Stimulated activated CD8-positive, alpha-beta memory T cell treated with anti-CD3 and anti-CD28 coated beads, Interleukin-7, amount 100 ng/mL, for 48 hours (primary cell): ENCODE measurements at places on chromosomes 12 and 14.

DNA sequence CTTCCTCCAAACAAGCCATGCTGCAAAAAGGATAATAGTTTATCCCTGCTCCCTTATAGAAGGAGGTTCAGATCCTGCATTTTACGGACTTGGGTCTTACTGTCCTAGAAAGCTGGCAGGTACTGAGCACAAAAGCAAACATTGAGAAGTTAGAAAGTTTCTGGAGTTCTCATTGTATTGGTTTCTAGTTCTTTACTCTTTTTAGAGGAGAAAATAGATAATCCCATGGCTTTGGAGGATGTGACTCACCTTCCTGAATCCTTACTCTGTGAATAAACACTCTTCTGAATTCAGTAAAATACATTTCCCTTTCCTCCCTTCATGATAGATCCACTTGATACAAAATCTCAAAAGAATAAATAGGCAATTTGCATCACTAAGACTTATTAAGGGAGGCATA lies 188.9 kb downstream of the NPAS3 start:
- no peak for DNase-seq

- DNase-seq = no peak
These were observed 4.7 kb downstream of the SRGAP1 start for GRCh38 chr12:63849106-63849620.

DNA sequence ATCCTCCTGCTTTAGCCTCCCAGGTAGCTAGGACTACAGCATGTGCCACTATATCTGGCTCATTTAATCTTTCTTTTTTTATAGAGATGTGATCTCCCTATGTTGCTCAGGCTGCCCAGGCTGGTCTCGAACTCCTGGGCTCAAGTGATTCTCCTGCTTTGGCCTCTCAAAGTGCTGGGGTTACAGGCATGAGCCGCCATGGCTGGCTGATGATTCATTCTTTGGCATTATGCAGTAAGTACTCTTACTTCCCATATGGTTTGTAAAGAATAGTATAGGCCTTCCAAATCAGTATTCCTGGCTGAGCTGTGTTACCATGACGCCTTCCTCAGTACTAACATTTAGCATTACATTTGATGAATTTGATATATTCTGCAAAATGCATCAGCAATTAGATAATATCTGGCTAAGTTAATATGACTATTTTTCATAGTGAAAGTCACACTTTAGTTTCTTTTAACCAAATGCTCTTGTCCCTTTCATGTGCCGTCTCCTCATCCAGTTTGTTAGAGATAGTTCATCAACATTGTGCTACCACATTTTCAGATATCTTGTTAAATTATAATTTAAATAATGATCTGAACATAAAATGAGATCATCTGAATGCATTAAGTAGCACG lies 3.2 kb upstream of the MIA2 start:
- DNase-seq = peak; percentile 12

GRCh38 chr12:97650242-97650641 lies 187.6 kb downstream of the RMST start:
- DNase-seq = no peak

GRCh38 chr14:102078831-102079699 lies 7.8 kb downstream of the HSP90AA1 start:
- no peak for DNase-seq

GRCh38 chr12:130145731-130146130 lies 16.5 kb upstream of the FZD10 start:
- DNase-seq = no peak

GRCh38 chr12:68007466-68007865 lies 18.2 kb downstream of the IFNG-AS1 start:
- no peak for DNase-seq

GRCh38 chr14:93591506-93591905 lies 160.8 kb downstream of the UNC79 start:
- DNase-seq = no peak

- no peak for DNase-seq
These were observed 20.7 kb downstream of the ATXN2 start for GRCh38 chr12:111578276-111578970.

DNA sequence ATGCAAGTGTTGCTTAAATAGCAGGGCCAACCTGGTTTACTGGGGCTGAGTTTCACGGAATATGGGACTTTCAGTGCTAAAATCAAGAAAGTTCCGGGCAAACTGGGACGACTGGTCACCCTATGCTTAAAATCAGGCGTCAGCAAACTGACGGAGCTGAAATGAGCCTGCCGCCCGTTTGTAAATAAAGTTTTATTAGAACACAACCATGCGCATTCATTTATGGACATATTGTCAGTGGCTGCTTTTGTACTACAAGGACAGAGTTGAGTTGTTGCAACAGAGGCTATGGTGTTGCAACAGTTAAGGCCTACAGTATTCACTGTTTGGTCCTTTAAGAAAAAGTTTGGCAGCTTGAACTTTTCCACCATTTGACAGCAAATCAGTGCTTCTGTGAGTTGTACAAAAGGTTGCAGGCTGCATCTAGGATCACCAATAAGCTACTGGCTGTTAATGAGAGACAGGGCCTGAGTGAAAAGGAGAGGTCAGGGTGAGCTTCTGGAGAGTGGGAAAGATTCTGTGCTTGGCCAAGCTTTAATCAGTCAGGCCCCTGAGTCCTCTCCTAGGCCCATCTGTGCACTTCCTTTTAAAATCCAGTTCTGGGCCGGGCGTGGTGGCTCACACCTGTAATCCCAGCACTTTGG lies 13.3 kb downstream of the SELPLG start:
- no peak for DNase-seq

DNA sequence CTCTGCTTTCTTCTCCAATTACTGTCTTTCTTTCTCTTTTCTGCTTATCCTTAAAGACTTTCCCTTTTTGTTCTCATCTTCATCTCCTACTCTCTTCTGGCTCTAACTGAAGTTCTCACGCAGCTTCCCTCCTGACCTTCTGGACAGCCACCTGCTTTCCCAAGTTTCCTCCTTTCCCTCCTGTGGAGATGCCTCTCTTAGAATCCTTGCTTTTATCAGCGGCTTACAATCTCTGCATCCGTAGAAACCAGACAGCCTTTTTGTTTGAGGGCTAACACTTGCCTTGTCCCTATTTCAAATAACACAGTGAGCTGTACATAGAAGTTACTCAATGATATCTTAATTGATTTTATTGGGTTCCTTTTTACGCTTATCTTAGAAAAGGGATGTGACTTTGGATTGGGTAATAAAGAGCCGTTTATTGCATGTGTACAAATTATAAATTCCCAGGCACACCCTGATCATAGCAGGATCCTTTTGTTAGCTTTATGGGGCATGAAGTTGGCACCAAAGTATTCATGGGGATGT lies 2.1 kb upstream of the LGALS3 start:
- no peak for DNase-seq

- DNase-seq = no peak
These were observed 15.2 kb downstream of the PLD4 start for GRCh38 chr14:104939666-104940410.

DNA sequence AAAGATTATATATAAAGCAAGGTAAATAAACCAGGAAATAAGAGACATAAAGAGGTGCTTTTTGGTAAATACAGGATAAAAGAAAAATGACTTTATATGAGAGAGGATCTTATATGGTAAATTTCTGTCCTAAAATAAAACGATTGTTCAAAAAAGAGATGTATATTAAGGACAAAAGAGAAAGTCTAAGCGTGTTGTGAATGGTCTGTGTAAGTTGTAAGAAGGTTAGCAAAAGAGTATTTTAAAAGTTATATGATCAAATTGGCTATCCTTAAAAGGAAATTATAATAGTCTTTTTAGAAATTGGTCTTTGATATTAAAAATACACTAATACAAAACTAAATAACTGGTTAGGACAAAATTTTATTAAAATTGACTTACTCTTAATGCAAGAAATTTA lies 14.1 kb upstream of the ACSM4 start:
- DNase-seq = no peak

- DNase-seq = no peak
These were observed 503.2 kb downstream of the MED13L start for GRCh38 chr12:115774148-115774895.

DNA sequence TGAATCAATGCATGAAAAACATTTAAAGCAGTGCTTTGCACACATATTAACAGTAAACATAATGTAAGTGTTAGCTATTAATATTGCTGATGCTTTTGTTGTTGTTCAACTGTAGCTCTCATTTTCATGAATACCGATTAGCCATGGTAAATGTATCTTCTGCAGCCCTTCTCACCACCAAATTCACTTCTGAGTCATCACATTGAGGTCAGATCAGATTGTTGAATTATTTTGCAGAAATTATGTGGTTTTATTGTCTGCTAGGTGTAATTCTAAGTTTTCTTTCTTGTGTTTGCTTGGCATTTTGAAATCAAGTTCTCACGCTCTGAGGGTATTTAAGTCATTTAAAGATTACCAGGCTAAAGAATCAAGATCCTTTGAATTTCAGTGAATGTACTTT lies 74.6 kb downstream of the AKAP6 start:
- DNase-seq = no peak

- DNase-seq = no peak
These were observed 251.2 kb downstream of the SYT1 start for GRCh38 chr12:79115743-79116142.

- no peak for DNase-seq
These were observed 125.3 kb upstream of the PRMT8 start for GRCh38 chr12:3365463-3366411.

DNA sequence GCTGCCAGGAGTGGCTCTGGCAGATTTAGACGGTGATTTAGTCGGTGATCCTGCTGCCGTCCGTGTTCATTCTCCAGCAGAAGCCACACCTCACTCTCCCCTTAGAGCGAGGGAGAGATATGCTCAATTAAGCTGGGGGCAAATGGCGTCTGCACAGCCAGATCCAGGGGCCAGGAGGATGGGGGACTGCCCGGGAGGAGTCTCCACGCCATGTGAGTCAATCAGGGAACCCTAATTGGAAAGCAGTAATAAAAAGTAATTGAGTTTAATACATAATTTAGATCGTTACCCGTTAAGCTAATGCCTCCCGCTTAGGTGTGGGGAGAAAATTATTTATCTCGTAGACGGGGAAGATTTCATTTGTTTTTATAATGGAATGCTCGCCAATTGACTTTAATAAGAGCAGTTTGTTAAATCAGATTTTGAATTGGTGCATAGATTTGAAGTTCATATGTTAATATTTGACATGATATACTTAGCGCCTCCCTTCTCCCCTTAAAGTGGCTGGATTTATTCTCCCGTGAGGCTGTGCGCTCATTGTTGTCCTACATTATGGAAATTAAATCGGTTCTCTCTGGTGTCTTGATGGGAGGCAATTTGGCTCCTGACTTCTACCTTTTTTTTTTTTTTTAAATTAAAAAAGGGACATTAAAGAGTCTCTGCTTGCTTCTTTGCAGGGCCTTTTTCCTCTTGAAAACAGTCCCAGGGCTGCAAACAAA lies 104.9 kb upstream of the C14orf180 start:
- DNase-seq = no peak

DNA sequence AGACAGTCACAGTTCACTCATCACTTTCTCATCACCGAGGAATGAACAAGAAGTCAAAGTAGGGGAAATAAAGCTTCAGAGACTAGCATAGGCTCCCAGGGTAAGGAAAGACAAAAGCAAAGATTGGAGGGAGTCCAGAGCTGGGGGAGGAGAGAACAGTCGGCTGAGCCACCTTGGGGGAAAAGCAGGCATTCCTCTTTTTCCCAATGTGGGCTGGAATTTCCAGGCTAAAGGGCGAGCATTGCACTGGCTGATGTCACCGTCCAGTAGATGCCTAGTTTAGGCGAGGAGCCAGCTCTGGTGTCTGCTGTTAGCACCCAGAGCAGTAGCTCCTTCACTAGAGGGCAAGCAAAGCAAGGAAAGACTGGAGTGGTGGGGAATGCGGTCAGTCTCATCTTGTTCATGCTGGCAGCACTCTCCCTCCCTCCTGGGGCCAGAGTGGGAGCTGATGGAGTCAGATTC lies 8.5 kb upstream of the KRT75 start:
- no peak for DNase-seq

- DNase-seq = no peak
These were observed 71.6 kb downstream of the BBS10 start for GRCh38 chr12:76276499-76277151.

DNA sequence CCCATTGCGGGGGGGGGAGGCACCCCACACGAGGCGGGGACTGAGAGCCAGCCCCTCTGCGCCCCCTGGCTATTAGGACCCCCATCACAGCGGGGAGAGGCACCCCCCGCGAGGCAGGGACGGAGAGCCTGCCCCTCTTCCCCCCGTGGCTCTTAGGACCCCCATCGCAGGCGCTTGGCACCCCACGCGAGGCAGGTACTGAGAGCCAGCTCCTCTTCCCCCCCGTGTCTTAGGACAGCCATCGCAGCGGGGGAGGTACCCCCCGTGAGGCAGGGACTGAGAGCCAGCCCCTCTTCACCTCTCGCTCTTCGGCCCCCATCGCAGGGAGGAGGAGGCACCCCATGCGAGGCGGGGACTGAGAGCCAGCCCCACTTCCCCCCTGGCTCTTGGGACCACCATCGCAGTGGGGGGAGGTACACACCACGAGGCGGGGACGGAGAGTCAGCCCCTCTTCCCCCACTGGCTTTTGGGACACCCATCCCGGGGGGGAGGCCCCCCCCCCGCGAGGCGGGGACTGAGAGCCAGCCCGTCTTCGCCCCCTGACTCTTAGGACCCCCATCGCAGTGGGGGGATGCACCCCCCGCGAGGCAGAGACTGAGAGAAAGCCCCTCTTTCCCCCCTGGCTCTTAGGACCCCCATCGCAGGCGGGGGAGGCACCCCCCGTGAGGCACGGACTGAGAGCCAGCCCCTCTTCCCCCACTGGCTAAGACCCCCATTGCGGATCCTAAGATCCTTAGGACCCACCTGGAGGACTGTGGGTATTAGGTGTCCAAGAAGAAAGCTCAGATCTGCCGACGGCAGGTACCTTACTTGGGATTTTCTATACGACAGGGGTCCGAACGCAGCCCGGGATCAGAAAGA lies 198.6 kb upstream of the PZP start:
- no peak for DNase-seq

GRCh38 chr14:51139121-51139681 lies 44.3 kb upstream of the TRIM9 start:
- no peak for DNase-seq

- no peak for DNase-seq
These were observed at the start of gene OR8S1 for GRCh38 chr12:48525332-48525731. OR8S1 (plus strand) TSS chr12:48525632; CDS start chr12:48525632, 0 bp downstream.

DNA sequence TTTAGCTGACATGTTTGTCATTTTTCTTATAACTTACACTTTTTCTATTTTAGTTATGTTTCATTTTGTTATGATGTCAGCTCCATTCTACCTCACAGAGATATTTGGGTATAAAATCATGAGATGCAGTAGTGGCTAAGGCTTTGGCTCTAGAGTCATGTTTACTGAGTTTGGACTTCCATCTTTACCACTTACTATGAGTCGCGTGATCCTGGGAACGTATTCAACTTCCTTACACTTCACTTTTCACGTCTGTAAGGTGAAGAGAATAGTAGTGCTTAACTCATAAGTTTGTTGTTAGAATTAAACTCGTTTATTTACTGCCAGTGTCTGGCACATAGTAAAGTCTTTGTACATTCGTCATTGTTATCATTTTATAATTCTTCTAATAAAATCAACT lies 126.3 kb downstream of the ERC1 start:
- DNase-seq = no peak
